ENCODE measurements at places on chromosomes 6 and 20.

DNA sequence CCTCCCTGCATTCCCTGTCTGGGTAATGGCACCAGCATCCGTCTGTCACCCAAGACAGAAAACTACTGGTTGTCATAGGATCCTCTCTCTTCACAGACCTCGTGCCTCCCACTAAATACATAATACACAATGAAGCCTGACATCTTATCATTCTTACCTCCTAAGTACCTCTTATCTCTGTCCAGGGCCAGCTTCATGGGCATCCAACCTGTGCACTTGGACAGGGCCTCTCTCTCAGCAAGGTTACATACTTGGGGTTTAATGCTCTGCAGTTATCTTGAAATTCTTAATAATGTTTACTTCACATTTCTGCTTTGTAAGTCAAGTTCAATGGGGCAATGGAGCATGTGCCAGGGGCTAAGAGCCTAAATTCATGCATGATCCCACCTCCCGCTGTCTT lies 30.8 kb upstream of the KLHL31 start:
- DNase-seq, result no peak

DNA sequence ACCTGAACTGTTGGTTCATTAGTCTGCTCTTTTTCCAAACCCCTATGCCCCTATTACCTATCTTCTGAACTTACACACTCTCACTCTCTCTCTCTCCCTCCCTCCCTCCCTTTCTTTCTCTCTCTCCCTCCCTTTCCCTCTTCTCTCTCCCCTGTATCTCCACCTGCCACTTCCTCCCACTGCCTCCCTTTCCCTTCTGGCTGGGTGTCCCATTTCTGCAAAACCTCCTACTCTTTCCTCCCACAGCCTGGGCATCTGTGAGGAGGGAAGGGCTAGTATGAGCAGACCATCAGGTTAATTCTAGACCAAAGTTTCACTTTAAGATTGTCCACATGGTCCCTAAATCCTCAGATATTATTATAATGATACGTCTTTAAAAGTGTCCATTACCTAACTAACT lies 95.1 kb downstream of the TMEM200A start:
- no peak for DNase-seq

GRCh38 chr6:110681543-110682459 lies 133.5 kb downstream of the CDK19 start:
- DNase-seq, result no peak

DNA sequence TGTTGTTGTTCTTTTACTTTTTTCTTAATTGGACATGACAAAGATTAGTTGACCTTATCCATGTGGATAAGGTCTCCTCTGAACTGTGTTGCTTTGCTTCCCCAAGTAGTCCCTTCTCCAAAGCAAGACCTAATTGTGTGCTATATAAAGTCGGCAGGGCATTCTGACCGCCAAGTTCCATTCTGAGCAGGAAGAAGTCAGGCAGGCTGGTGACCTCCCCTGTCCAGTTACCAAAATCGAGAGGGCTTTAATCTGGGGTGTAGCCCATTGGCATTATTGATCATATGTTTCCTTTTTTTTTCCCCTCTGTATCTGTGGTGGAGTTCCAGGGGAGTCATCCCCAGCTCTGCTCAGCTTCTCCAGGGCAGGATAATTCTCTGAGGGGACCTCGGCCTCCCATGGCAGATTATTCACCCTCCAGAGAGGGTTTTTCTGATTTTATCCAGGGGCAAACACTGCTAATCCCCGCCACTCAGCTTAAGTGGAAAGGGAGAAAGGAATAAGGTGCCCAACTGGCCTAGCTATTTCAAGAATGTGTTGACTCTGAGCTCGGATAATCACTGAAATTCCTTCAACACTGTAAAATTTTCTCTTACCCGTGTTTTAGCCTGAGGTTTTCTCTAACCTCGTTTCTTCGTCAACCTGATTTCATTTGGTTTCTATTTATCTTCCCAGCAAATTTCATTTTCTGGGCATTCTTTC lies 71.8 kb upstream of the L3MBTL3 start:
- no peak for DNase-seq

DNA sequence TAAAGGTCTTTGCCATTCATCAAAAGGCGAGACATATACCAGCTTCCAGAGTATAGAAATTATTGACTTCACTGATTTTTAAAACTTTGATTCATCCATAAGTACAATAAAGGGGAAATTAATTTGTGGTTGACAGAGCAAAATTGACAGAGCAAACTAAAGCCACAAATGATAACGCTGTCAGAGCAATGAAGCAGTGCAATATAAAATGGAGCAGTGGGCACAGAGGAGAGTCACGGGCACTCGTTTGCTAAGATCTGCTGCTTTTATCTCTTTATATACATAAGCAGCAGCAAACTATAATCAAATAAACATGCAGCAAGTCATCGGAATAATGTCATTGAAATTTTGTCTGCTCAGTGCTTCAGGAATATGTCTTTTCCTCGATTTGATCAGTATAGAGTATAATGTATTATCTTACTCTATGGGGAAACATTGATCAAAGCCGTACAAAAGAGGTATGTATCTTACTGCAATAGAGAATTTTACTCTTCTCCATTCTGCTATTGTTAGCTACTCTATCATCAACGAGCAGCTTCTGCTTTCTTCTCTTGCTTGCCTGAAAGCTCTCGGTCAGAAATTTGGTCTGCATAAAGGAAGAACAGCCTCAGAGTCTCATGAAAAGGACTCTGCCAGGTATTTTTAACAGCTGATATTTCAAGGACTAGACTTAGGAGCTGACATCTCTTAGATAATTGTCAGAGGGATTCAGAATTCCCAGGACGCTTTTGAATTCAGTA lies 546.0 kb upstream of the ARID1B start:
- DNase-seq, result no peak

DNA sequence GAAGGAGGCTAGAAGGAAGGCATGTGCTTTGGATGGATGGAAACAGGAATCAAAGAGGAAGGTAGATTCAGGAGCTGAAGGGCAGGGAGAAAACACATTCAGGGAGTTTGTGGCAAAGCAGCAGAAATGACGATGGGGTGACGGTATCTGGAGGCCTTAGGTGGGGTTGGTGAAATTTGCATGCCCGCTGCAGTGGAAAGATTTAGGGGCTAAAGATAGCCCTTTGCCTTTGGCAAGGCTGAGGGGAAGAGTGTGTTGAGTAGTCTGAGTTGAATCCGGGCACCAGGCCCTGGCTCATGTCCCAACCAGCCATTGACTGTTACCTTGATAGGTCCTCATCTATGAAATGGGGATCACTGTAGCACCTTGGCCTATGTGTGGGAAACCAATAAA lies 1.3 kb downstream of the GZF1 start:
- DNase-seq, result no peak

GRCh38 chr20:44656448-44656847 lies 4.9 kb upstream of the ADA start:
- no peak for DNase-seq

- no peak for DNase-seq
Measured at GRCh38 chr6:33167374-33168283, 24.6 kb downstream of the COL11A2 start.

- no peak for DNase-seq
Measured at GRCh38 chr20:43722153-43722505, 4.7 kb downstream of the GTSF1L start.

- DNase-seq, result no peak
Measured at GRCh38 chr6:34934516-34934915, 45.5 kb downstream of the ANKS1A start.

- no peak for DNase-seq
Measured at GRCh38 chr20:24958506-24959385, 9.7 kb downstream of the CST7 start.
